Esophagus squamous epithelium (tissue), 5 donors: ENCODE measurements at places on chromosomes 2 and 18.

- H3K4me1 ChIP-seq = no peaks in the 10 kb centered on the region
- H3K36me3 ChIP-seq = no peaks in the 10 kb centered on the region
- no peaks in the 10 kb centered on the region for H3K27me3 ChIP-seq
Measured at GRCh38 chr2:158025255-158025996, 76.2 kb upstream of the UPP2 start.

- no peak overlapping the region for H3K4me3 ChIP-seq
- H3K27ac ChIP-seq = no peak overlapping the region
- DNase-seq = no peak
- H3K4me1 ChIP-seq = no peaks in the 10 kb centered on the region
- H3K27me3 ChIP-seq = no peaks in the 10 kb centered on the region
- no peaks in the 10 kb centered on the region for H3K36me3 ChIP-seq
Measured at GRCh38 chr18:78586586-78586985, 393.0 kb upstream of the SALL3 start.

DNA sequence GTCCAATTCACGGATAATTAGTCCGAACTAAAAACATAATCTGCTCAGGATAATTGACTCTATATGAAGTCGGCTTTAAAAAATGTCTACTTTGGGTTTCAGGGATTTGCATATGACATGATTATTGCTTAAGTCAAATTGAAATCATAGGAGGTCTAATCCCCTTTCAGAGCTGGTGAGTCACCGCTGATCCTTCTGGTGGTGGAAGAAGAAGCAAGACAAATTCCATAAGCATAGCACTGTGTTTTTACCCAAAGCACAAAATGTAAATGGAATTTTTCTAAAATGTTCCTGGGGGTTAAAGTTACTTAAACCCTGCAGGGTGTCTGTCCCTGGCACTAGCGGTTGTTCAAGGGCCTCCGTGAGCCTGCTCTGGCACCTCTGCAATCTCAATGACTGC, 460.2 kb downstream of the LRATD1 start:
- H3K4me1 ChIP-seq = no peaks in the 10 kb centered on the region
- no peak overlapping the region for H3K27ac ChIP-seq
- DNase-seq = no peak

- DNase-seq = no peak
- H3K4me3 ChIP-seq = no peak overlapping the region
- no peaks in the 10 kb centered on the region for H3K4me1 ChIP-seq
- no peaks in the 10 kb centered on the region for H3K27me3 ChIP-seq
- H3K36me3 ChIP-seq = no peaks in the 10 kb centered on the region
Measured at GRCh38 chr2:156526950-156527636, 90.9 kb downstream of the GPD2 start.

GRCh38 chr2:157466764-157467163, 22.9 kb upstream of the CYTIP start:
- no peaks in the 10 kb centered on the region for H3K36me3 ChIP-seq
- H3K27ac ChIP-seq = no peak overlapping the region
- no peaks in the 10 kb centered on the region for H3K4me1 ChIP-seq
- DNase-seq = no peak
- H3K27me3 ChIP-seq = no peaks in the 10 kb centered on the region
- H3K4me3 ChIP-seq = no peak overlapping the region

GRCh38 chr2:26613241-26614215, 27.6 kb downstream of the CIB4 start:
- DNase-seq = no peak
- H3K36me3 ChIP-seq = no peaks in the 10 kb centered on the region
- H3K27me3 ChIP-seq = no peaks in the 10 kb centered on the region
- no peak overlapping the region for H3K4me3 ChIP-seq

GRCh38 chr2:162925595-162925994, 87.0 kb upstream of the KCNH7 start:
- no peak for DNase-seq
- no peaks in the 10 kb centered on the region for H3K4me1 ChIP-seq

GRCh38 chr2:205995260-205995659, 90.7 kb downstream of the INO80D start:
- no peaks in the 10 kb centered on the region for H3K27me3 ChIP-seq
- H3K4me3 ChIP-seq = no peak overlapping the region

GRCh38 chr2:103364177-103364576, 602.3 kb downstream of the TMEM182 start:
- DNase-seq = no peak
- no peaks in the 10 kb centered on the region for H3K4me1 ChIP-seq
- H3K4me3 ChIP-seq = no peak overlapping the region
- H3K36me3 ChIP-seq = no peaks in the 10 kb centered on the region
- H3K27ac ChIP-seq = no peak overlapping the region
- no peaks in the 10 kb centered on the region for H3K27me3 ChIP-seq

DNA sequence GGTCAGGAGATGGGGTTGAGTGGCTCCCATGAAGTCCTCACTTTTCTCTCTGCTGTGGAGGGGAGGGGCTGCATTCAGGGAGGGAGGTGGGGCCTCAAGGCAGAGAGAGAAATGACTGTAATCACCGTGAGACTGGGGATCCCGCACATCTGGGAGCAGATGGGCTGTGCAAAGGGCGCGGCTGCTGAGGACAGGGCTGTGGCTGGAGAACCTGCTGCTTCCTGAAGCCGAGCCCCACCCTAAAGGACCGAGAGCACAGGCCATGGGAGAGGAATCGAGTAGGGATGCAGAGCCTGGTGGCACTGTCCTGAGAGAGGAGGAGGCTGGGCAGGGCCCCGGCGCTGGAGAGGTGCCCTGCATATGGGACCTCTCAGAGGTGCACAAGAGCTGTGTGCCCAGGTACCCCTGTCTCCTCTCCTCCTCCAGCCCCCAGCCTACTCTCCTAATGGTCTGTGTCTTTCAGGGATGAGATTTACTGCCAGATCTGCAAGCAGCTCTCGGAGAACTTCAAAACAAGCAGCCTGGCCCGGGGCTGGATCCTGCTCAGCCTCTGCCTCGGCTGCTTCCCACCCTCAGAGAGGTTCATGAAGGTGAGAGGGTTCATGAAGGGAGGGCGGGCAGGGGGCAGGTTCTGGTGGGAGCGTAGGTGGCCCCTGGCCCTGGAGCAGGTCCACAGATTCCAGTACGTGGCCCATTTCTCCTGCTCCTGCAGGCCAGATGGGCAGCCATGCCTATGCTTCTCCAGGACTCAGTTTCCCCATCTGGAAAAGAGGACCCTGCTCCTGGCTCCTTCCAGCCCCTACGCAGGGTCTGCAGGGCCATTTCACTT, 25.9 kb upstream of the GPR17 start:
- DNase-seq = no peak
- H3K27me3 ChIP-seq = no peaks in the 10 kb centered on the region
- no peak overlapping the region for H3K27ac ChIP-seq
- no peaks in the 10 kb centered on the region for H3K36me3 ChIP-seq

GRCh38 chr18:6757931-6758330, 28.4 kb downstream of the ARHGAP28 start:
- H3K27me3 ChIP-seq = no peaks in the 10 kb centered on the region
- no peak for DNase-seq
- no peaks in the 10 kb centered on the region for H3K4me1 ChIP-seq
- no peak overlapping the region for H3K4me3 ChIP-seq
- H3K36me3 ChIP-seq = no peaks in the 10 kb centered on the region

DNA sequence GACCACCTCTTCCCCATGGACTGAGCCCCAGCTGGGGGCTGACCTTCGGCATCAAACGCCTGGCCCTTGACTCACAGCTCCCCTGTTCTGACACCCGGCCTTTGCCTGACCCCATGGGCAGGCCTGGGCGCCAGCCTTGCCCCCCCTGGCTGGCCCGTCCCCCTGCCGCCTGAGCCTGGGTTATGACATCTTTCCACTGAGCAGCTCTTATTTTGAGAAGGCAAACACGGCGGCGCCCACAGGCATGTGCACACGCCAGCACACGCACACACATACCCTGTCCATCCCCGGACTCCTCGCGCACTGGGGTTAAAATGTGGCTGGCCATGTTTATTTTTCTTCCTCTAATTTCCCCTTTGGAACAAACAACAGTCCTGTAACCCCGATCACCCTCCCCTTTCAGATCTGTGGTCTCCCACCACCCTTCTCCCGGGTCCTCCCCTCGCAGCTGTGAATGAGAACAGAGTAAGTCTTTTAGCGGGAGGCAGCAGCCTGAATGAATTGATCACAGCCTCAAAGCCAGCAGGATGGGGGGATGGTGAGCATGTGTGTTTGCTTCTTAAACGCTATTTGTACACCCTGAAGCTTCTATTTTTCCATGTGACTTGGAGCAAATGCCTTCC, 11.8 kb upstream of the ATOH8 start:
- H3K4me1 ChIP-seq = peaks cover 79% of the 10 kb centered on the region
- DNase-seq = no peak
- no peak overlapping the region for H3K4me3 ChIP-seq

- H3K27me3 ChIP-seq = no peaks in the 10 kb centered on the region
- H3K27ac ChIP-seq = peak overlapping the region; percentile 21
- H3K4me1 ChIP-seq = peaks cover 41% of the 10 kb centered on the region
Measured at GRCh38 chr2:67445652-67446268, 48.6 kb downstream of the ETAA1 start.

GRCh38 chr2:151260573-151261230, 961 bp downstream of the RBM43 start:
- no peaks in the 10 kb centered on the region for H3K36me3 ChIP-seq
- peak overlapping the region; percentile 98 for H3K27ac ChIP-seq
- peak overlapping the region; percentile 96 for H3K4me3 ChIP-seq
- H3K27me3 ChIP-seq = no peaks in the 10 kb centered on the region

DNA sequence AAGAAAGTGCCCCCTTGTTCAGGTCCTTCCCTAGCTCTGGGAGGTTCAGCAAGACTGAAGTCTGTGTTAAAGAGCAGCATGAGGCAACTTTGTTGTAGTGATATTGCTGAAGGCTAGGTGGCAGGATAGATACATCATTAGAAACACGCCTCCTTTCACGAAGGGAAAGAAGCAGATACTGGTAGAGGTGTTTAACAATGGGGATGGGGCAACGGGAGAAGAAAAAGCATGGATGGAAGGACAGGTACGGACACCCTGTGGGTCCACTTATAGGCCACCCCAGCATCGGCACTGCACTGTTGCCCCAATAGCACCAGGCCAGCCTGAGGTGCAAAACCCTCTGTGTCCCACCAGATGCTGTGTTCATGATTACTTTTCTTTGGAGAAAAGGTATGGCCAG, 3.5 kb upstream of the IGFBP5 start:
- H3K27ac ChIP-seq = peak overlapping the region; percentile 54
- H3K4me3 ChIP-seq = no peak overlapping the region
- no peaks in the 10 kb centered on the region for H3K36me3 ChIP-seq
- DNase-seq = no peak

DNA sequence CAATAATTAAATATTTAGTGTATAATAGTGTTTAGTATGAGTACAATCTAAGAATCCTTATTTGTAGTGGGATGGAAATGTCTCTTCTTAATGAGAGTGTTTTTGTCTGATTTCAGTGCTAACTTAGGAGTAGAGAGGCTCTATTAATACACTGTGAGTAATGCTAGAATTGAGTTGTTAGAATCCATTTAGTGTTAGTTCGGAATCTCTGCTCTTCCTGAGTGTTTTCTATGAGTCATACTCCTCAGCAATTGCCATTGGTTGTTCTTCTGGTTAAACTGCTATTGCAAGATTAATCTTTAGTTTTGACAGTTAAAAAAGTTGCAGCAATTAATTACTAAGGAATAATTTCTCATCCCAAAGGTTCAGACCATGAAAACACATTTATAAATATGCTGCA, 828.6 kb upstream of the POU3F3 start:
- DNase-seq = no peak
- no peaks in the 10 kb centered on the region for H3K27me3 ChIP-seq
- H3K27ac ChIP-seq = no peak overlapping the region

DNA sequence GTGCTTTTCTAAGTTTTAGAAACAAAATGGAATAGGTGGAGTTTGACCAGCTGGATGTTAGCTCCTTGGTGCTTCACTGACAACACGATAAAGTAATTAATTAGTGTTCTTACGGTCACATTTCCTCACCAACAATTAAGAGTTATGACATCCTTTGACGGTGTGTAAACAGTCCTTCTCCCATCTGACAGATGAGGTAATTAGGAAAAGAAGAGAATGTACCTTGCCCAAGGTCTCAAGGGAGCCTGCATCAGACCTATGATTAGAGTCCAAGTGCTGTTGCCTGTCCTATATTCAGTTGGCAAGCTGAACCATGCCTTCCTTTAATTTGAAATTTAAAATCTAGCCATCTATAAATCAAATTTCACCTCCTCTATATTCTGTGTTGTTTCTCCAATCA, 48.3 kb upstream of the STK17B start:
- DNase-seq = no peak
- no peak overlapping the region for H3K4me3 ChIP-seq
- no peak overlapping the region for H3K27ac ChIP-seq
- no peaks in the 10 kb centered on the region for H3K27me3 ChIP-seq
- peaks cover 22% of the 10 kb centered on the region for H3K36me3 ChIP-seq

DNA sequence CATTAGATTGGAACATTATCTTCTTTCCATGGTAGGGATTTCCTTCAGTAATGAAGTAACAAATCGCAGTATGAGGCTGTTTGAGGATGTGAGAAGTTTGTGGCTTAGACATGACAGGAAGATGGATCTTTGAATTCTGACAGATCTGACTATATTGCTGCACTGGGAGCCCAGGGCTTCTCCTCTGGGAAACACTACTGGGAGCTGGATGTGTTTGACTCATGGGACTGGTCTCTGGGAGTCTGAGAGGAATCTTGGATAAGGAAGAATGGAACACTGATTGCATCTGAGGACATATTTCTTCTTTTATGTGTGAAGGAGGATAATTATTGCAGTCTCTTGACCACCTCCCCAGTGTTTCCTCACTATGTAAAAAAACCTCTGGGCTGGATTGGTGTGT, 77.2 kb upstream of the ST6GAL2 start:
- no peak overlapping the region for H3K4me3 ChIP-seq
- H3K36me3 ChIP-seq = no peaks in the 10 kb centered on the region
- DNase-seq = no peak
- H3K27ac ChIP-seq = no peak overlapping the region
- no peaks in the 10 kb centered on the region for H3K27me3 ChIP-seq

DNA sequence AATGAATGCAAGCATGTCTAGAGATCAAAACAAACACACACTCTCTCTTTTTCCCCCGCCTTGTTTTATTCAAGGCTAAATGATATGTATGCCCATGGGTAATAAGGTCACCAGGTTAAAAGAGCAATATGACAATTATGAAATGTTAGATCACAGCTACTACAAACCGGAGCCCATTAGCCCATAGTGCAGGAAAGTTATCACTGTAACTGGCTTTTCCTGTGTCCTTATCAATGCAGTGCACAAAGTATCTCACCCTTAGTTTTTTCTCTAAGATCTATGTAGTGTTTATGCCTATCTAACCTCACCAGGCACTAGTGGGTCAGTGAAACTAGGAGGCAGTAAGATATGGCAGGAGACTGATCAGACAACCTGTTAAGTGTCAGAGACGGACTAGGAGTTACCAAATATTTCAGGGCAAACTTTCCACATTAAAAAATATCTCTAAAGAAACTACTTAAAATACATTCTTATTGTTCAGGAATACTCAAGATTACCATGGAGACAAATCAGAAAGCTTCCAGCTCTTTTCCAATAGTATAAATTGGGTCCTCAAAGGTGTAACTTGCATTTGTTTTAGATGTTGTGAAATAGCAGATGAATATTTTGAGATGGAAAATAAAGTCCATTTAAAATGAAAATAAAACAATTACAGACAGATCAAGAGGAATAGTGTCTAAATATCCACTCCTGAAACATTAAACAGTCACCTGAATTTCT, 282.2 kb downstream of the EXOC6B start:
- H3K27me3 ChIP-seq = no peaks in the 10 kb centered on the region
- H3K36me3 ChIP-seq = no peaks in the 10 kb centered on the region
- no peak overlapping the region for H3K4me3 ChIP-seq
- DNase-seq = no peak
- no peak overlapping the region for H3K27ac ChIP-seq
- H3K4me1 ChIP-seq = no peaks in the 10 kb centered on the region
